ENCODE measurements at places on chromosomes 16 and 17.
A peak's percentile ranks its signal among the peaks of the same experiment; 100 is the strongest.

DNA sequence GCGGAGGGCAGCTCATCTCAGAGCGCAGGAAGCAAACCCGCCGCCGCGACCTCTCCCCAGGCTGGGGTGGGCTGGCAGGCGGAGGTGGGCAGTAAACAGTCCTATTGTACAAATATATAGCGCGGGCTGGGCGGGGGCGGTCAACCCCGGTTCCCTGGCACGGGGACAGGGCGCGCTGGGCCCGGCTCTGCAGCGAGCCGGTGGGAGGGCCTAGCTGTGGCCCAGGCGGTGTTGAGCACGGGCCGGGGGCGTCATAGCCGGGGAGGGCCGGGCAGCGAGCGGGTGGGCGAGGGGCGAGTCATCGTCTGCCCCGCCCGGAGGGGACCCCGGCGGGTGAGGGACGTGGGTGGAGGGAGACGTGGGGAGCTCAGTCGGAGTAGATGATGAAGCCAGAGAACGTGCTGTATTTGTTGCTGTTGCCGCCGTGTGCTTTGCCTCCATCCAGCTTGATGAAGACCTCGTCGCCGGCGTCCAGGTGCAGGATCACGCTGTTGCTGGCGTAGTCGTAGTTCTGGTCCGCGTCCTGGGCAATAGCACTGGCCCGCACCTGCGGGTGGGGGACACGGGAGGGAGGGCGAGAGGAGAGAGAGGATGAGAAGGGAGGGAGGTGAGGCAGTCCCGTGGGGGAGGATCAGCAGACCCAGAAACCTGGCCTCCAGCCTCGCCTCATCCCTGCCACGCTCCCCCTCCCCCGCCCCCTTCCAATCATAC is 8.1 kb downstream of the C1QL1 start:
- no peak for DNase-seq

- no peak for DNase-seq
These were observed 11.5 kb downstream of the SMG6 start for GRCh38 chr17:2292100-2292499.

DNA sequence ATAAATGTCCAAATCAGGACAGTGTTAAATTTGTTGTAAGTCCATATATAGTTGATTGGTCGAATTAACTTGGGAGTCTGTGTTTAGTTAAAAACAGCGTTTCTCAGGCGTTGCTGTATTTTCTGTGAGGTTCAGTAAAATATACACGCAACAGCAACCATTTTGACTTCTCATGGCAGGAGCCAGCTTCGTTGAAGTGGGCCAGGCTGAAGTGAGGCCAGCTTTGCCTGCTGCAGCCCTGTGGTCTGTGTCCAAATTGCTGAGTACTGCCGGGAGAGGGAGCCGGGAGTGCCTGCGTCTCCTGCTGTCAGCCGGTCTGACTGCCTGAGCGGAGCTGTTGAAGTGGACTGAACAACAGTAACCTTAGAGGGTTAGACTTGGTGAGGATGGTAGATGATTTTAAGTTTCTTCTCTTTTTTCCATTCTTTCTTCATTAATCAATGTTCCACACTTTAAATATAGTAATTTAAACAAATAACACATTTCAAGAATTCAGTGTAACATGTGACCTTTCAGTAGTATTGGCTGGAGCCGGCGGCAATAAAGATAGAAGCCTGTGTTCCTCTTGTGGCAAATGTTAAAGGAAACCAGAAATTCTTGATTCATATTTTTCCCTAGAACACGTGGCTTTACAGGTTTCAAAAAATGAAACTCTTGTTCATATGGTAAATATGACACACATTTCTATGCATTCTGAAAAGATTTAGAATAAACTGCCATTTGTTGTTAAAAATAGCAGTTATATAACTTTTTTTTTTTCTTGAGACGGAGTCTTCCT is 37.0 kb upstream of the ZNF750 start:
- peak; percentile 74 for DNase-seq

GRCh38 chr17:57559634-57560318 is 185.3 kb downstream of the CCDC182 start:
- no peak for DNase-seq

DNA sequence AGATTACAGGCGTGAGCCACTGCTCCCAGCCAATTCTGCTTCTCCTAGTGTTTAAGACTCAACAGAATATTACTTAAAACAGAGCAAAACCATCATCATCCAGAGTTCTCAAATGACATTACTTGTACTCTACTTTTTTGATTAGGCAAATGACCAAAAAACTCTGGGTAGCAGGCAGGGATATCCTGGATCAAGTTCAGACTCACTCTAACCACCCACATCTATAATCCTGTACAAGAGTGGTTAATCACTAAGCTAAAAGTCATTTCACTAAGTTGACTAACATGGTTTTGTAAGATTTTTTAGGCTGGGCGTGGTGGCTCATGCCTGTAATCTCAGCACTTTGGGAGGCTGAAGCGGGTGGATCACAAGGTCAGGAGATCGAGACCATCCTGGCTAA is 6.8 kb downstream of the NAE1 start:
- no peak for DNase-seq
